ENCODE measurements at places on chromosomes 2 and 18.
A peak's percentile ranks its signal among the peaks of the same experiment; 100 is the strongest.

DNA sequence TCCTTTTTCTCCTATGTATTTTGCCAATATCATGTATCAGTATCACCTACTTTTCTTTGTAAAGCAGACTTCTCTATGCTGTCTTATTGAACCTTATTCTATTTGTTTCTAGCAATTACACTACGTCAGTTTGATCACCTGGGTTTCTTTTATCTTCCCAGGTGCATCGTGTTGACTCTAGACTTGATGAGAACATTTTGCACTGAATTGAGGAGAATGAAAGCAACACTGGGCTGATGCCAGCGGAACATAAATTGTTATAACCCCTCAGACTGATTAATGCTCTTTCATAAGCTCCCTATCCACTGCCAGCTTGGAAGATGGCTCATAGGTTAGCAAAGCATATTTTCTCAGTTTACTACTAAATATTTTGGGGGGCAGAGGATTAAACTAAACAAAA lies 140.6 kb downstream of the EPHA4 start:
- DNase-seq = no peak

DNA sequence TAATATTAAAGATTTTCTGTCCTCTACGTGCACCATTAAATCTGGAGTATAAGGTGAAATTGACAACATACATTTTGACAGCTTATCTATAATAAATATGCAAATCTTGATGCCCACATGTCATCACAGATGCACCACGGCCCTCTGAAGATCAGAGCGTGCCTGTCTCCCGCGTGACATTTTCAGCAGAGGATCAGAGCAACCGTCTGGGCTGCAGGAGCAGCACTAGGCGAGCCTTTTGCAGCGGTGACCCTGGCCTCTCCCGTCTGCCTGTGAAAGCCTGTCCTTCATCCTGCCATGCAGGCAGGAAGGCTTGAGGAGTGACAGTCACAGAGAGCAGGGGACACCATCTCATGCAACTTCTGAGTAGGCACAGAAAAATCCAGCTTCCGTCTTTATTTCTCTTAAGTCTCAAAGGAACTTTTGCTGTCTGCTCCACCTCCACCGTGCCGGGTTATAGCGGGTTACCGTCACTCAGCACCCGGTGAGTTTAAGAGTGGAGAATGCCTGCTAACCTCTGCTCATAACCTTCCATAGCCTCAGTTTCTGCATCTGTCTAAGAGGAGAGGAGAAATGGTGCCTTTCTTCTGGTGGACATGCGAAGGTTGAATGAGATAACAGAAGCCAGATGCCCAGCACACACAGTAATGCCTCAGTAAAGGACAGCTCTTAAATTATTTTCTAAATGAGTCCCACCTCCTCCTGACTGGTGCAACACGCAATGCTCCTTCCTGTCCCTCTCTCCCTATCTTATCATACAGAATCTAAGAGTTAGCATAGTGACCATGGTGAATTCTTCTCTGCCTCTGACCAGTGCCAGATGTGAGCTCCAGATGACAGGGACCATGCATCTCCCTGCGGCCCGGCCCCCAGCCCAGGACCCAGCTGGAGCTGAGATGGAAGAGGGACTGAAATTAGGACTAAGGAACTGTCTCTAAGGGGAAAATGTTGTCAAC lies 43.8 kb downstream of the CELF4 start:
- DNase-seq = no peak

DNA sequence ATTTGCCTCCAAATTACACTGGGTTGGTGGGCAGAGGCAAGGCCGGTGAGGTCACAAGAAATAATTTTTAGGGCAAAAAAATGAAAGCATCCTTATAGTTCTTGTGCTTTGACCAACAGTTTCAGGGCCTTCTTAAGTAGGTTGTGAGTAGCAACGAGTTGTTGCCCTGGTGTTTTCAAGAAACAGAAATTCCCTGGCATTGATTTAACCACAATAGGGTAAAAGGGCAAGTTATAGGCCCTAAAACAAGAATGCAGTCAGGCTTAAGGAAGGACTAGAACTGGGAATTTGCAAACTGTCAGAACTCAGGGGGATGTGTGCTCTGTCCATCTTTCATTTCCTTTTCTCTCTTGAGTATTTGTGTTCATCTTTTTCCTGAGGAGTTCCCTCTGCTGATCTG lies 46.1 kb upstream of the STPG4 start:
- DNase-seq = no peak

GRCh38 chr2:150575861-150576260 lies 88.4 kb upstream of the RND3 start:
- DNase-seq = no peak

DNA sequence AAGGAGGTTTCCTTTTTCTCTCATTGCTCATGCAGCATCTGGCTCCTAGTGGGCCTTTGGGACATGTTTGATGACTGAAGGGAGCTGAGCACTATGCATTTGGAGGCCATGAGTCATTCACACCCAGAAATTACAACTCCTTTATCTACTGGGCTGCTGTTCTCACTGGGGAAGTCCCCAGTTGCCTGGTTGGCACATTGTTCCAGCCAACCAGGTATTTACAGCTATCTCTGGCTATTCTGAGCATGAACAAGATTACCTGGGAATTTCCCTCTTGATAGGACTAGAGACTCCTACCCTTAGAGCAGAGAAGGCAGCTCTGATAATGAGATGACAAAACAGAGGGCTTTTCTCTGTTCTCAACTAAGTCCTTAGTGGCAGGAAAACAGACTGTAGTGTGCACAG lies 206.5 kb downstream of the SETBP1 start:
- DNase-seq = no peak

DNA sequence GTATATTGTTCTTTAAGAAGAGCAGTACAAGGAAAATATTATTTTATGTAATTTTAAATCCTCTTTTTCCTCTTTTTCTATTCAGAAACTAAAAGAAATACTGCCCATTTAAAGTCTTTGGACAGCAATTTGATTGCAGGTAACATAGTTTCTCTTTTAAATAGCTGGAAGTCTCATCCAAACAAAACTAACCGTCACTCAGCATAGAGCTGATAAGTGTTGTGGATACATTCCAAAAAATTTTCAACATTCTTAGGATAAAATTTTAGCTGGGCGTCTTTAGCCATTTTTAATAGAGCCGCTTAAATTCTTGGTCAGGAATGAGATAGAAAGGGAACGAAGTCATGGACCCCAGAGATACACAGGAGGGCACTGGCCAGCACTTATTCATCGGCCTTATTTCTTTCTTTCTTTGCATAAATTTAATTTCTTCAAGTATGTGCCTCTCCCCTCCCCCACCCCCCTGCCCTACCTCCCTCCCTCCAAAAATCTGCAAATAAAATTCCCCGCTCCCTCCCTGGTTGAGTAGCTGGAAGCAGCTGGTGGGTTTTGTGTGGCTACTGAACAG lies 81.7 kb downstream of the GBX2 start:
- no peak for DNase-seq

- no peak for DNase-seq
These were observed 699 bp upstream of the RAPGEF4 start for GRCh38 chr2:172734711-172735581.

GRCh38 chr18:217532-218336 lies 50.1 kb downstream of the THOC1 start:
- no peak for DNase-seq

DNA sequence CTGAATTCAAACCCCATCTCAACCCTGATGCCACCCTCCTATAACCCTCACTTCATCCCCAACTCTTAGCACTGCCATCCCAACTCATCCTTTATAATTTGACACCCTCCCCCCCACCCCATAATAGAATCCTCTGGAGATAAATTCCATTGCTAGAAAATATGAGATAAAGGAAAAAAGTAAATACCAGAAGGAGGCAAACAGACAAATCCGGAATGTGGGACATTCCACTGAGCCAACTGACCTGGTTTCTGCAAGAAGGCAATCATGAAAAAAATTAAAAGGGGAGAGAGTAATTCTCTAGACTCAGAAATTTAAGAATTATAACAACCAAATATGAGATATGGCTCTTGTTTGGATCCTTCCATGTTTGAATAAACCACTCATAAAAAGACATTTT lies 132.4 kb downstream of the CYP26B1 start:
- DNase-seq = no peak

- DNase-seq = peak; percentile 22
These were observed 37.7 kb upstream of the MEX3C start for GRCh38 chr18:51235009-51235789.

GRCh38 chr2:218368621-218369153 lies 12.0 kb downstream of the CATIP start:
- no peak for DNase-seq

GRCh38 chr2:207117668-207118067 lies 48.1 kb downstream of the KLF7 start:
- DNase-seq = no peak

DNA sequence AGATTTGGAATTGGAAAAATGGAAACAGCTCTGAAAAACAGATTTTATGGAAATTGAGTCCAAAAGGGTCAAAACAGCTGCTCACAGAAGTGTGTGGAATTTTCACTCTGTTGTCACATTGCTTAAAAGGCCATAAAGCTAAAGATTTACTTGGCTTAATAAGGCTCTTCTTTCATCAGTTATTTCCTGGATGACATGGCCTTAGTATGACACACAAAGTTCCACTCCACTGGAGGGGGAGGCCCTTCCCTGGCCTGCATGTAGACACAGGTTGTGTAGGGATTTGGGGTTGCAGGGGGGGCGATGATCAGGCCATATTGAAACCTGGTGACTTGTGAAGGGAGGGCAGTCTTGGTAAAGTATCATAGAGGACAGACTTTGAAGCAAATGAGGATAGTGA lies 34.0 kb downstream of the TMEM185B start:
- DNase-seq = no peak

Measured in BE2C (cell line).